ENCODE measurements at places on chromosomes 6 and 20.
A peak's percentile ranks its signal among the peaks of the same experiment; 100 is the strongest.

DNA sequence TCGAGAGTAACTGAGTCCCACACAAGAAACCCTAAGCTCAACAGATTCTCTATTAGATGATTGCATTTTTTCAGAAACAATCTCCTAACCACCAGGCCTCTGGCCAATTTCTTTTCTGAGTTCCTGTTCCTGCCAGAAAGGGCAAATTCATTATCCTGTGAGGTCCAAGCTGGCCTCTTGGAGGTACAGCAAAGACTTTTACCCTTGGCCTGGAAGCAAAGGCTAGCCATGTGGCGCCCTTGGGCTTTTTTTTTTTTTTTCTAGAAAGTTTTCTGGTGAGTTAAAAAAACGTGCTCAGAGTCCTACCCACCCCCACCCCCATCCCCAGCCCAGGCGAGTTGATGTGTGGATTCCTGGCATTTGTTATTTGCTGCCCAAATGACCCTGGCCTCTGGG, 59.0 kb upstream of the EEF1A1 start:
- DNase-seq = no peak

DNA sequence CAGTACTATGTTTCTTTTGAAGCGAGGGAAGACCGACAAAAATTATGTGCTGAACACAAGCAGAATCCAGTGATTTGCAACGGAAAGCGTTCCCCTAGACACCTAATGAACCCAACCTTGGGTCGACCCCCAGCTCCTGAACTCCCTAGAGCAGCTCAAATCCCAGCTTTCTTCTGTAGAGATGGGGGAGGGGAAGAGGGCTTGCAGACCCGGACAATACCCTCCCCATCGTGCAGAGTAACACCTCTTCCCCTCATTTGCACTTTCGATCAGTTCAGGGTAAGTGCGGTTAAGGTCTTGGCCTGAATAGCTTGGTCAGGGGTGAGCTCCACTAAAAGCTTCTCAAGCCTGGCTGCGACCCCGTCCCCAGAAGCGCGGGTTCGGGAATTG, 404 bp downstream of the CEP162 start:
- no peak for DNase-seq

- DNase-seq = no peak
Observed at GRCh38 chr20:58480551-58481336, 34.5 kb downstream of the APCDD1L start.

DNA sequence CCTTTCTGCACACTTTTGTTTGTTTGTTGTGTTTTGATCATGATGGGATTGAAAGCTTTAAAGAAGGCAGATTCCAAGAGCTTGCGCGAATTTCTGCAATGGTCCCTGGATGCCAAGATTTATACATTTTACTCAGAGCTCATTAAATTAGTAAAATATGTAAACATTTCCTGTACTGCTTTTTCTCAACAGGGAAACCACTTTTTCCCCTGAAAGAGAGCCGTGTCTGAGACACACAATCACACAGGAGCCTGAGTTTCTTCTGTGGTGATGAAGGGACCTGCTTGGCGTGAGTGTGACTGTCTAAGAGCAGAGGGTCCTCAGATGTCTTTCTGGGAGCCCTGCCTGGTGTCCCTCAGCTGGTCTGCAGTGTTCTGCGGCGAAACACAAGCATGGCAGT, 12.1 kb upstream of the TAGAP start:
- DNase-seq = no peak

GRCh38 chr6:116338943-116339342, 31.8 kb upstream of the DSE start:
- DNase-seq = no peak

DNA sequence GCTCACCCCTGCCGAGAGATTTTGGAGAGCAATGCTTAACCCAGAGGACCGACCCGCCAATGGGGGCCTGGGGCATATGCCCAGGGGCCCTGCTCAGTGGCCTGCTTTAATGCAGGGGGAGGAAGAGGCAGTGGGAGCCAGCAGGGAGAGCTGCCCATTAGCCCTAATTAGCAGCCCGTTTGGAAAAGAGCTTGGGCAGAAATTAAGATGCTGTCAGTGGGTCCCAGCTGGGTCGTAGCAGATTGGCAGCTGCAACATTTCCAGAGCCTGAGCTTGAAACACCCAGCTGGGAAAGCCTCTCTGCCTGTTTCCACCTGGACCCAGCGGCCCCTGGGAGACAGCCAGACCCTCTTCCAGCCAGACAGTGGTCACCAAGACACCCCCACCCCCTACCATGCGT, 39.5 kb downstream of the CD40 start:
- DNase-seq = no peak

DNA sequence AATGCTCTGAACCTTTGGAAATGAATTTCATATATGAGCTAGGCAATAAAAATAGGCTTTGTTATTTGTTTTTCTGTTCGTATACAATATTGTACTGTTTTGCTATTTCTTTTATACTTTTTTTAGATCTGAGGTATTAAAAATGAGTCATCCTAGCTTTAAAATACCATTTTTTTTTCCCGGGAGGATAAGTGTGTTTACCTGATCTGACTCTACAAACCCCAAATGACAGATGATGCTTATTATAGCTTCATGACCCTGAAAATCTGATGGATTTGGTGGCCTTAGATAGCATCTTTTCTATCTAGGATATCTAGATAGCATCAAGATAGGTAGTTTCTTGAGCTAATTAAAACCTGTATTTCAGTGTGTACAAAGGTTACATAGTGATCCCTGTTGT, 206.4 kb downstream of the DTNBP1 start:
- DNase-seq = no peak

DNA sequence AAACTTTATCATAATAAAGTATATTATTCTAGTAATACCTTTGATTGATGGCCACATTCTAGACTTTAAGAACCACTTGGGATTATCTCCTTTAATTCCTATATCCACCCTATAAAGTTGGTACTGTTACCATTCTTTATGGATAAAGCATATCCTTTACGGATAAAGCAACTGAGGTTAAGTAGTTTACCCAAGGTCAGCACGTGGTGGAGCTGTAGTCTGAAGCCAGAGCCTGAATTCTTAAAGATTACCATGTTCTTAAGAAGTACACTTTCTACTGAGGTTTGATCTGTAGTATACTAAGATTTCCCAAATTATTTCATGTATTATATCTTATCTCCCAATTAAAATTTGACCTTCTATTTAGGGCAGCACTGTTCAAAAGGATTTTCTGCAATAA, 3.0 kb upstream of the NCOA7 start:
- DNase-seq = no peak

GRCh38 chr20:42098418-42098817, 480.2 kb upstream of the CHD6 start:
- no peak for DNase-seq

DNA sequence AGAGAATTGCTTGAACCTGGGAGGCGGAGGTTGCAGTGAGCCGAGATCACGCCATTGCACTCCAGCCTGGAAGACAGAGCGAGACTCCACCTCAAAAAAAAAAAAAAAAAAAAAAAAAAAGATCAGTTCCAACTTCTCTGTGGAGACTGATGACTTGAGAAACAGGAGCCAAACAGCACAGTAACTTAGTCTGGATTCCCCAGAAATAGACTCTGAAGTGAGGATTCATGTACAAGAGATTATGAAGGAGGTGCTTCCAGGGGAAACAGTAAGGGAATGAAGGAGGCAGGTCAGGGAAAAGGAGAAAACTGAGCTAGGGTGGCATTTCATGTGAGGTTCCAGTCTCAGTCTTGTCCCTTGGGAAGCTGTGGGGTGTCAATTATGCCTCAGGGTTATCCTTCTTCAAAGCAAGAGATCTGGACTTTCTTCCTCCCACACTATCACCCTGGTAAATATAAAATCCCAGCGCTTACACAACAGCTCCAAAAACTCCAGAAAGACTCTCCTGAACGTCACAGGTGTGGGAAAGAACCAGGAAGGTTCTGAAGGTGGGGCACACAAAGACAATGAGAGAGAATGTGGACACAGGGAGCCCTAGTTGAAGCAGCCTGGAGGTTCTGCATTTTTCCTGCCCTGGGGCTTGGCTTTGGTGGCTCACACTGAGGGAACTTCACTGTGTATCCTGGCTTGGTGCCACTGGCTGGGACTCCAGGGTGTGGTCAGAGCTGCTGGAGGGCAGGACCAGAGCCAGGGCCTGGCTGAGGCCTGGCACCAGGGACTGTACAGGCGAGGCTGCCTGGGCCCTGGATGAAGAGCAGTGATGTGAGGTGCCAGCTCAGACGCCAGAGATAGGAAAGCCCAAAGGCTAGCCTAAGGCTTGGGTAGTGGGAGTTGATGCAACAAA, 46.8 kb downstream of the PCNA start:
- no peak for DNase-seq

DNA sequence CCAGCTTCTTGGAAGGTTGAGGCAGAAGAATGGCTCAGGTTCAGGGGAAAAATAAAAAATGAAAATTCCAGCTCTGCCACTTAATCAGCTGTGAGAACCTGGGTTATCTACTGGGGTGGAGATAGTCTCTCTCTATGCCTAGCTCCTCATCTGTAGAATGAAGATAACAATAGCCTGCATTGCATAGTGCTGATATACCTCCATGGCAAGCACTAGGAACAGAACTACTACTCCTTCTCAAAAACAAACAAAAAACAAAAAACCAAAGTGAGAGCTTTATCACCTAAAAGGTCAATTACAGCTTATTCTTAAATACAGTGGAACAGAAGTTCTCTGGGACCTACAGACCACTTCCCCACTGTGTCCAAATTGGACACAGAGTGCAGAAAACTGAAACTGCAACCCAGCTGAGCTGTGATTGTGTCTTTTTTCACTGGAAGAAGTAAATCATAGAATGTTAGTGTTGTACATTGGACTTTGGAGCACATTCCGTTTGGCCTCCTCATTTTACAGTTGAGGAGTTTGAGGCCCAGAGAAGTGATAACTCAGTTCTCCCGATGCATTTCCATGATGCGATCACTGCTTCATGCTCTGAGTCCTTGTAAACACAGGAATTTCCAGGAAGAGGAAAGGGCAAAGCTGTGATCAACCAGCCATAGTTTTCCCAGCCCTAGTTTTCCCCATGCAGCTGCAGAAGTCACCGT, 23.3 kb downstream of the MTFR2 start:
- no peak for DNase-seq

GRCh38 chr20:58661598-58662473, 10.8 kb downstream of the STX16 start:
- no peak for DNase-seq

DNA sequence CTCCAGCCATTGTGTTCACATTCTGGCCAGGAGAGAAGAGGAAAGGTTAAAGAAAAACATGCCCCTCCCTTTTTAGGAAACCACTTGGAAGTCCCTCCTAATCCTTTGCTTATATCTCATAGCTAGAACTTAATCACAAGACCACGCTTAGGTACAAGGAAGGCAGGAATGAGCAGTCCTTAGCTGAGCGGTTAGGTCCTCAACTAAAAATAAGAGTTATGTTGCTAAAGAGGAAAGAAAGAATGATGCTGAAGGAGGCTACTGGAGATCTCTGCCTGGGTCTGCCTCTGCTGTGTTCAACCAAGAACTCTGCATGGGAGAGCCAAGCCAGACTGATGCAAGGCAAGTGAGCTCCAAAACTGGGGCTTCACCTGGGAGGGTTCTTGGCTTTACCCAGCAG, 11.6 kb upstream of the ARFGEF2 start:
- DNase-seq = no peak

GRCh38 chr20:50215101-50215690, 24.6 kb downstream of the CEBPB start:
- no peak for DNase-seq

- no peak for DNase-seq
Observed at GRCh38 chr6:138885156-138885819, 89.4 kb downstream of the ECT2L start.

GRCh38 chr6:37324131-37325033, 29.4 kb upstream of the RNF8 start:
- DNase-seq = peak; percentile 14

- no peak for DNase-seq
Observed at GRCh38 chr20:1003920-1004697, 2.0 kb upstream of the RSPO4 start.

GRCh38 chr20:47765691-47766594, 19.3 kb downstream of the SULF2 start:
- DNase-seq = no peak

DNA sequence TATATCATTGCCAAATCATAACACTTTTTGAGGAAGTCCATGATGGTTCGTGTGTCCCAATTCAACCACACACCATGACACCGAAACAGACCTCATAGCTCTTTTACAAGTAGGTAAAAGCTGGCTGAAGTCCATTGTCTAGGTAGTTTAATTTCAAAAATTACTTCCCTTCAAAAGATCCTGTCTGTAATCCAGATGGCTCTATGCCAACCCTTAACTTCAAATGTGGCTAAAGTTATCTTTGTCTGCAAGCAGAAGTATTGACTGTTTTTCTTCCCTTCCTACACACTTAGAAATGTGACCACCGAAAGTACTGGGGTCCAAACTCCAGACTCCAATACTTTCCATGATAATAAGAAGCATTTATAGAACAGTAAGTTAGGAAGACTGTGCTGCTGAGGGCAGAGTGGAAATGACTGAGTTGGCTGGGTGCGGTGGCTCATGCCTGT, 8.3 kb upstream of the TIAM2 start:
- no peak for DNase-seq

DNA sequence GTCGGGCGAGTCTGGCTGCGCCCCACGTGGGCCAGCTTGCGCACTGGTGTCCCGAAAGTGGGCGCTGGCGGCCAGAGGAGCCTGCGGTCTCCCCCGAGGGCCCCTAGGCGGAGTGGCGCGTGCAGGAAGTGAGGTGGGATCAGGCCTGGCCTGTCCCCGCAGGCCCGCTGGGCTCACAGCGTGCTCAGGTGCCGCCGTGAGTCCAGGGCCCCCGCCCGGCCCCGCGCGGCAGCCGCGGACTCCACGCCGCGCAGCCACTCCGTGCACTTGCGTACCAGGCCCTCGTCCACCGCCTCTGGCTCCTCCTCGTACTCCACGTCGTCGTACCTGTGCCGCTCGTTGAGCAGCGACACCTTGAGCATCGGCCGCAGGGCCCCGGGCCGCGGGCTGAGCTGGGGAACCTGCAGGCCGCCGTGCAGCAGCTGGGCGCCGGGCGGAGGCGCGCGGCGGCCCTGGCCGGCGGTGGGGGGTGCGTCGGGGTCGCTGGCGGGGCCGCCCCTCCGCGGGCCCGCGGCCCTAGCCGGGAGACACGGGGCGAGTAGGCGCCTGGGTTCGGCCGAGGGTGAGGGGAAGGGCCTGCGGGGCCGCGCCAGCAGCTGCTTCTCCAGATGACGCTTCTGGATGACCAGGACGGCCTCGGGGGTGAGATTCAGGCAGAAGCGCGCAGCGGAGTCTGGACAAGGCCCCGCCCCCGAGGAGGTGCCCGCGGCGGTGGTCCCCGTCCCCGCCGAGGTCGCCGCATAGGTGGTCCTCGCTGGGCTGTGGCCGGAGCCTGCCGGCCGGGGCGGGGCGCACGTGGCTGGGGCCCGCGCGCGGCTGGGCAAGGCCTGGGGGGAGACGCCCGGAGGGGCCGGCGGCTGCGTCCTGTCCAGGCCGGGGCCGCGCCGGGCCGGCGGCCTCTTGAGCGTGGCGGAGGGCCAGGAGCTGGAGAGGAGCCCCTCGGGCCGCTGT, 835 bp downstream of the PRR18 start:
- no peak for DNase-seq

DNA sequence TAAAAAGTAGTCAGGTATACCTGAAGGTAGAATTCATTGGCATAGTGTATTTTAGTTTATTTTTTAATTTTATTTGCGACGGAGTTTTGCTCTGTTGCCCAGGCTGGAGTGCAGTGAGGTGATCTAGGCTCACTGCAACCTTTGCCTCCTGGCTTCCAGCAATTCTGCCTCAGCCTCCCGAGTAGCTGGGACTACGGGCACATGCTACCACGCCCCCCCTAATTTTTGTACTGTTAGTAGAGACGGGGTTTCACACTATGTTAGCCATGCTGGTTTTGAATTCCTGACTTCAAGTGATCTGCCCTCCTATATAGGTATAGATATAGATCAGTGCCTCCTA, 102.8 kb upstream of the PRSS16 start:
- no peak for DNase-seq

- no peak for DNase-seq
Observed at GRCh38 chr6:15025446-15025845, 220.4 kb upstream of the JARID2 start.
